ENCODE measurements at places on chromosomes 5 and 9.

- no peak overlapping the region for H3K4me3 ChIP-seq
- no peak for DNase-seq
- no peak overlapping the region for H3K27ac ChIP-seq
- peaks cover 23% of the 10 kb centered on the region for H3K4me1 ChIP-seq
- H3K36me3 ChIP-seq, result no peaks in the 10 kb centered on the region
- H3K27me3 ChIP-seq, result no peaks in the 10 kb centered on the region
Measured at GRCh38 chr9:91163773-91164471, 197.8 kb downstream of the AUH start.

DNA sequence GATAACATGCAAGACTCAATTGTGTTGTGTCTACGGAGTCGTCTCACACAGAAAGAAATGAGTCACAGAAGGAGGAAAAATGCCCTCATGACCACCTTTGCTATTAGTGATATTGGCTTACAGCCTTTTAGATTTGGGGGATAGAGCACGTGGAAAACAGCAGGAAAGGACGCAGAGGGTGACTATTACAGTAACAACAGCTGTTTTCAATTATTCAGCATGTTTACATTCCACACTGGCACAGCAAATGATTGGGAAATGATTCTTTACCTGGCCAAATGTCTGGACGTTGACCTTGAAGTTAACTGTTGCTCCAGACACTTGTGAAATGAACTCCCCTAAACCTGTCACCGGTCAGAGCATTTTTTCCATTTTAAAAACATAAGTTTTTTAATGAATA lies 46.8 kb downstream of the APTX start:
- peaks cover 5% of the 10 kb centered on the region for H3K36me3 ChIP-seq
- H3K4me1 ChIP-seq, result peaks cover 8% of the 10 kb centered on the region
- DNase-seq, result no peak
- H3K27ac ChIP-seq, result no peak overlapping the region
- H3K4me3 ChIP-seq, result no peak overlapping the region

GRCh38 chr5:131536211-131536826 lies 98.7 kb downstream of the RAPGEF6 start:
- H3K27me3 ChIP-seq, result no peaks in the 10 kb centered on the region
- no peaks in the 10 kb centered on the region for H3K36me3 ChIP-seq
- H3K27ac ChIP-seq, result no peak overlapping the region
- no peaks in the 10 kb centered on the region for H3K4me1 ChIP-seq

- H3K27me3 ChIP-seq, result peaks cover 3% of the 10 kb centered on the region
- H3K4me1 ChIP-seq, result no peaks in the 10 kb centered on the region
- no peaks in the 10 kb centered on the region for H3K36me3 ChIP-seq
- H3K27ac ChIP-seq, result no peak overlapping the region
Measured at GRCh38 chr9:84111726-84112125, 131.1 kb downstream of the RMI1 start.

- peaks cover 2% of the 10 kb centered on the region for H3K4me1 ChIP-seq
- H3K27me3 ChIP-seq, result no peaks in the 10 kb centered on the region
- H3K4me3 ChIP-seq, result no peak overlapping the region
- no peak overlapping the region for H3K27ac ChIP-seq
- no peak for DNase-seq
Measured at GRCh38 chr9:69755205-69755604, 4.6 kb downstream of the PTAR1 start.

GRCh38 chr5:82277613-82277986 lies 554 bp downstream of the RPS23 start:
- no peak for DNase-seq
- H3K4me3 ChIP-seq, result peak overlapping the region; percentile 92
- H3K27me3 ChIP-seq, result no peaks in the 10 kb centered on the region
- peak overlapping the region; percentile 86 for H3K27ac ChIP-seq
- peaks cover 22% of the 10 kb centered on the region for H3K36me3 ChIP-seq

- DNase-seq, result no peak
- H3K4me3 ChIP-seq, result no peak overlapping the region
- H3K4me1 ChIP-seq, result peaks cover 27% of the 10 kb centered on the region
- peaks cover 20% of the 10 kb centered on the region for H3K27me3 ChIP-seq
Measured at GRCh38 chr5:1150866-1151265, 39.0 kb upstream of the SLC12A7 start.

DNA sequence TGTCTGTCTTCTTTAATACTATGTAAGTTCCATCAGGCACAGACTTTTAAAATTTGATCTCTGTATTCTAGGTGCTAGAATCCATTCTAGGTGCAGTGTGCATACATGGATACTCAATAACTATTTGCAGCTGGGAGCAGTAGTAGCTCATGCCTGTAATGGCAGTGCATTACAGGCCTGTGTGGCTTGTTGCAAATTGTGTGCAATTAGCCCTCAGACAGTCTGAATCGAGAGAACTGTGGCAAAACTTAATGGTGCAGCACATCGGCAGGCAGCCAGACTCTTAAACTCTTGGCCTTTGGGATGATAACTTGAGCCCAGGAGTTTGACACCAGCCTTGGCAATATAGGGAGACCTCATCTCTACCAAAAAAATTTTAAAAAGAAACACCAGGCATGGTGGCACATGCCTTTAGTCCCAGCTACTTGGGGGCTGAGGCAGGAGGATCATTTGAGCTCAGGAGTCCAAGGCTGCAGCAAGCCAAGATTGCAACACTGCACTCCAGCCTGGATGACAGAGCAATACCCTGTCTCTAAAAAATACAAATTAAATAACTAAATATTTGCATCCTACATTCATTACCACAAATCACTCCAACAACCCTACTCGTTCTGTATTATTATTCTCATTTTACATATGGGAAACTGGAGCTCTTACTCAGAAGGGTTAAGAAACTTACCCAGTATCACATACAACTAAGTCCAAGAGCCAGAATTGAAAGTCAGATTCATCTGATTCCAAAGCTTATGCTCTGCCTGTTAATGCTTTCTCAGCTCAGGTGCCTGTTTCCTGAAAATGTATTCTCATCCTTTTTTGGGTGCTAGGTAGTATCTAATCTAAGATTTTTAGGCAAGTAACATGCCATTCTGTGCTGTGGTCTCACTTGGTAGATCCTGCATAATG lies 30.1 kb downstream of the PRKACG start:
- H3K4me3 ChIP-seq, result no peak overlapping the region
- DNase-seq, result no peak
- no peaks in the 10 kb centered on the region for H3K36me3 ChIP-seq
- no peaks in the 10 kb centered on the region for H3K27me3 ChIP-seq
- no peak overlapping the region for H3K27ac ChIP-seq
- H3K4me1 ChIP-seq, result peaks cover 8% of the 10 kb centered on the region

DNA sequence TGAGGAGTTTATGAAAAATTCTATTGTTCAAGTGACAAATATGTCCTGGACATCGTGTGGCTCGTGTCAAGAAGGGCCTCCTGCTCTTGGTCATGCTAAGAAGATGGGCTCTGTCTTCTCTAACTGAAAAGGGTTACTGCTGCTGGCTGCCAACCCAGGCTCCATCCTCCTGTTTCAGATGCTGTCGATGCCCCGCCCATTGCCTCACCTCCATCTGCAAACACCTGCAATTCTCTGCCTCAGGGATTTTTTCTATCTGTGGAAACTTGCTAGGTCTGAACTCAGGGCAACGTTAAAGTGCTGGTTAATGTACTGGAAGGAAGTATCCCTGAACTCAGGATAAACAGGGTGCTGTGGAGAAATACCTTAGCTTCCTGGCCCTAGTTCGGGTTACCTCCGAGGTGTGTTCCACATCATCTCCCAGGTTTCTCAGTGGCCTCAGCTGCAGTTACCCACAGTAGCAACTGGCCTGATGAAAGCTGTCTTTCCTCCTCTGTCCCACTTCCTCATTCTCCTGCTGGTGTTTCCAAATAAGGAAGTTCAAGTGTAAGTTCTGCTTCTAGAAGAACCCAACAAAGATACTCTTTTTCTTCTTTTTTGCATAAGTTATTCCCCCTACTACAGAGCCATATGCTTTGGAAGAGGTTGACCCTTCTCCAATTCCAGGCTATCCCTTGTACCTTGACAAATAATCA lies 151.7 kb upstream of the SMIM23 start:
- H3K27ac ChIP-seq, result no peak overlapping the region
- no peak overlapping the region for H3K4me3 ChIP-seq
- H3K36me3 ChIP-seq, result no peaks in the 10 kb centered on the region

DNA sequence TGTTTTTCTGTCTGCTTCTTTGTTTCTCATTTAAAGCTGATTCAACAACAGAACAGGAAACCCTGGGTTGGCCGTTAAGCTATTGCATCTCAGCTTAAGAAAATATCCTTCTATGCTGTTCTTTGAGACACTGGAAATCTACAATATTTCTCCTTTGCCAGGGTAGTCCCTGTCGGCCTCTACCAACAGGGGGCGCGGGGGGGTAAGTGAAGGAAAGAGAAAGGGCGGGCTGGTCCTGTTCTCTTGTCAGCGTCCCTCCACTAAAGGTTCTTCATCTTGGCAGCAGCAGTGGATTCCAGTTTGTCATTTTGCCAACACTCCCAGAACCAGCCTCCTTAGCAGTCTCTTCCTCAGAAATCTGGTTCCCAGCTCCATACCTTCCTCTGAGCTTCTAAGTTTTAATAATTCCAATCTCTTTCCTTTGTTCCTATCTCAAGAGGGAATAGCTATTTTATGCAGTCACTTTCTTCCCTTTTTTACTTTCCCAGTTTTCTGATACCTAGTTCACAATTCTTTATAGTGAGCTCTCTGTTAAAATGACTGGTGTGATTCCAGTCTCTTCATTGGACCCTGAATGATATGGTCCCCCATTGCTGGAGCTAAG lies 222.3 kb downstream of the GLIS3 start:
- H3K27me3 ChIP-seq, result no peaks in the 10 kb centered on the region
- no peak overlapping the region for H3K27ac ChIP-seq
- no peak for DNase-seq
- H3K4me1 ChIP-seq, result peaks cover 7% of the 10 kb centered on the region
- H3K4me3 ChIP-seq, result no peak overlapping the region

GRCh38 chr9:122949696-122950095 lies 8.9 kb downstream of the RABGAP1 start:
- no peaks in the 10 kb centered on the region for H3K27me3 ChIP-seq
- no peak for DNase-seq
- no peaks in the 10 kb centered on the region for H3K36me3 ChIP-seq
- H3K27ac ChIP-seq, result no peak overlapping the region

GRCh38 chr5:157369507-157369906 lies 90.5 kb upstream of the NIPAL4 start:
- H3K27me3 ChIP-seq, result no peaks in the 10 kb centered on the region
- no peak for DNase-seq
- peaks cover 5% of the 10 kb centered on the region for H3K4me1 ChIP-seq
- H3K36me3 ChIP-seq, result peaks cover 4% of the 10 kb centered on the region
- no peak overlapping the region for H3K27ac ChIP-seq

DNA sequence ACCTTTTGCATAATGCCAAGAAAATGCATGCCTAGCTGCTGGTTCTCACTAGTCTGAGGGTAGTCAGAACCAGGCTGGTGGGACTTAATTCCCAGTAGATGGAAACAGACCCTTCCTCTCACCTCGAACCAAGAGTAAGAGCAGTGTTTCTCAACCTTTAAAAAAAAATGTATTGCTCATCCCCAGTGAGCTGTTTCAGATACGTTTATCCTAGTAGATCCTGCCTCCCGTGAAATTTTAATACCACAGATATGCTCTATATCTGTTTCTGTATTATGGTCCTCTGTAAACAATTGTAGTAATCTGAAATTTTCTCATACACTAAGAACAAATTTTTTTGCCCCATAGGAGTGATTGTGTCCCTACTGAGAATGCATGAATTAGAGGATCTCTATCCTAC lies 86.2 kb downstream of the TEK start:
- H3K4me1 ChIP-seq, result no peaks in the 10 kb centered on the region
- H3K27me3 ChIP-seq, result no peaks in the 10 kb centered on the region
- H3K36me3 ChIP-seq, result no peaks in the 10 kb centered on the region
- no peak overlapping the region for H3K4me3 ChIP-seq
- DNase-seq, result no peak

DNA sequence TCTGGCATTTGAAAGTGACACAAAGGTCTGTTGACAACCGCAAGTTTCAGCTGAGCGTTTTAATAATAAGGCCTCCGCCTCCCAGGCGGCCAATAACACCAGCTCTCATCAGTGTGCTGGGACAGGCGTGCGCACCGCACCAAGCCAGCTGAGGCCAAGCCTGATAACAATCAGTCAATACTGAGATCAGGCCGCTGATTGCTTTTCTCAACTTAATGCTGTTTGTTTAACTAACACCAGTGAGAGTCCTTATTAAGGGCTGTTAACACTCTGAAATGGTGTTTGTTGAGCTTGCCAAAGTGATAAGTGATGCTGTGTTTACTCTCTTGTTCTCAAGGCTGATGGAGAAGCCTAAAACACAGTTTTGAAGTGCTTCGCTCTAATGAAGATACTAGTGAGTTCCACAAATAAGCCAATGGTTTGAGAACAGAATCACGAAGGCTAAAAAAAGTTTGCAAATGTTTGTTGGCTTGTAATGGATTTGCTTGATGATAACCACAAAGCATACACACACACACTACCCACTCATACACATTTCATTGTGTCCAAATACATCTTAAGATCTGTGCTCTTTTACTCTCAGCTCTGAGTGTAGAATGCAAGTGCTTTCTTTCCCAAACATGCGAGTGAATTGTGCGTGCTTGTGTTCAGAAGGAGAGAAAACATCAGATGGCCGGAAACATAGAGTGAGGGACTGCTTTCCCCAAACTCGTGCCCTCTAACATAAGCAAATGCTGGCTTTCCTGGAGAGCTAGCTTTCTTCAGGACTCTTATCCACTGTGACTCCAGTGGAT lies 330.4 kb upstream of the KLF4 start:
- no peaks in the 10 kb centered on the region for H3K36me3 ChIP-seq
- no peak overlapping the region for H3K4me3 ChIP-seq
- peaks cover 3% of the 10 kb centered on the region for H3K4me1 ChIP-seq
- DNase-seq, result no peak
- H3K27ac ChIP-seq, result no peak overlapping the region

DNA sequence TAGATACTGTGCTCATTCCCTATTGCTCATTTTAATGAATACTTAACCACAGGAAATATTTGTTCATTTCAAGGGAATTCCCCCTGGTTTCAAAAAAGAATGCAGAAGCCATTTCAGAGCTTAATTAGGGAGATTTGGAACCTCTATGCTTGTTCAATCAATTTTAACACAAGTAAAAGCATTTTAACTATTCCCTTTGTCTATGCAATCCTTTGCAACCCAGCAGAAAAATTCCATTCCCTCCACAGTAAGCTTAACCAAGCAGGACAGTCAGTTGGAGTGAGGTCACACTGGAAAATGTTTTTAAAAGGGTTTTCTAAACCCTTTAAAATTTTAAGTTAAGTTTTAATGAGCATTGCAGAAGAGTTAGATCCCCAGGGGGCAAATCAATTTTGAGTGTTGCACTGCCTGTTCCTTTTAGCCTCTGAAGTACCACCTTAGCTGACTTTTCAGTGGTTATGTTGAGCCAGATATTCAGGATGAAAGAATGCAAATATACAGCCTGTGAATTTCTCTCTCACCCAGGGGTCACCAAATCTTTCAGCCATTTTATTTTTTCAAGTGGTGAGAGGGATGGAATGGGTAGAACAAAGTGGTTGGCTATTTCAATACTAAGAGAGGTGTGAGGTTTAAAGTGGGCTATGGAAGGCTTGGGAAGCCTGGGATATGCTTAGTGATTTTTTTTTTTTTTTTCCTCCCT lies 356.2 kb upstream of the NUDT12 start:
- H3K27me3 ChIP-seq, result no peaks in the 10 kb centered on the region
- H3K27ac ChIP-seq, result no peak overlapping the region
- DNase-seq, result no peak
- H3K4me1 ChIP-seq, result no peaks in the 10 kb centered on the region

Measured in spinal cord (tissue), 10 donors.